CD4-positive, alpha-beta T cell treated with Interleukin-21 for 1 hour (primary cell): ENCODE measurements at places on chromosomes 7 and 10.

DNA sequence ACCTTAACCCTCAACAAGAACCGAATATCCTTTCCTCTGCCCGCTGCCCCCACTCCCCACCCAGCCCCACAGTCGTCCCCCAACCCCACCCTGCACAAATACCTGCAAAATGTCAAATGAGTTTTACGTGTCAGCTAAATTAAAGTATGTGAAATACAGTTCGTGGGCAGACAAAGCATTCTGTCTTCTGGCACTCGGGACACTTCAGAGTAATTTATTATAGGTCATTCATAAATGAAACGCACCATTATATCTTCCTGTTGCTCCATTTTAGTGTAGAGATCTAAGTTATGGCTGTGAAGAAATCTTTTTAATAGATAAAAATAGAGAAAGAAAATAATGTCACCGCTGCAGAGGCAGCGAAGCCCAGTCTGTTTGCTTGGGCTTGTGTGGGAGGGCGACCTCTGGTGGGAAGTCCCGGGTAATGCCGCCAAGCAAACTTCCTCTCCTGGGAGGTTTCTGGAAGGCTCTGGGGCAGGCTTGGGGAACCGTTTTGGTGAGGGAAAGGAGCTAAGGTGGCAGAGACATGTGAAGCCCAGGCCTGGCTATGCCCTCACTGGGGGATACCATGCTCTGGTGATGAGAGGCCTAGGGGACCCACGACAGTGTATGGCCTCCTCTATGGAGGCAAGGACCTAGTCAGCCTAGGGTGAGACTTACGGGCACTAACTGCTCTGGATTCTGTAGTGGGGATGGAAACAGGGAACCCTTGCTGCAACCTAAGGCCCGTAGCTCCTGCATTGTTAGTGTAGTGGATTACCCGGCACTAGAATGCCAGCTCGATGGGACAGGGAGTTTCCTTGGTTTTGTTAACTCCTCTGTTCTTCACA is 604.9 kb downstream of the LRMDA start:
- DNase-seq: peak; percentile 21

DNA sequence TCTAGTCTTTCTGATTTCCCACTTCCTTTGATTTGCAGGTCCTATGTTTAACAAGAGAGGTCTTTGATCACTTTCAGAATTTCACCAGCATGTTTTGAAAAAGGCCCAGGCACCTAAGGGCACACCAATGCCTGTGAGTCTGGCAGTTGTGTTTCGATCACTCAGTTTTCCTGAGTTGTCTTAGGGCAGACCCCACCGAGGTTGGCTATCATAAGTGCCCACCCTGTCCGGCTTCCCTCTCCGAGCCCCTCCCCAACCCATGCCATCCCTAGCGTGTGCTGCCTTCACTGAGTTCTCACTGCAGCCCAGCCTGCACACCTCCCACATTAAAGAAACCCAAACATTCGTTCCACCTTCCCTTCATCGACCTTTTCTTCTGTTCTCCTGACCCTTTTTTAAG is 257.9 kb downstream of the GRID1 start:
- DNase-seq: no peak

- no peak for DNase-seq
Measured at GRCh38 chr10:93412801-93413200, 69.3 kb downstream of the MYOF start.

DNA sequence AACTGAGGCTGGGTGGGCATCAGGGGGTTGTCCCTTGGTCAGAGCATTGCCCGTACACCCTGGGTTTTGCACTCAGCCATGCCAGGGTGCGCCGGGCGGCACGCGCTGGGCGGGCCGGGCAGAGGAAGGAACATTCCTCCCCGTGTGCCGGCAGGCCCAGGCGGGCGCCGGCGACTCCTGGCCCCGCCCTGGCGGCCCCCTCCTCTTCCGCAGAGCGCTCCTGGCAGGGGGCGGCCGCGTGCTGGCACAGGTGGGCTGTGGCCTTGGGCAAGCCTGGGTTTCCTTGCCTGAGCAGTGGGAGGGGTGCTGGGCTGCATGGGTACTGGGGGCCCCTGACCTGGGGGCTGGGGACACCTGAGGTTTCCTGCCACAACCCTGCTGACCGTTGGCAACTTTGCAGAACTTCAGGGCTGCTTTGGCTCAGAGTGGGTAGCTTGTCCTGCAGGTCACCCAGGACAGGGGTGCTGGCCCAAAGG is 3.9 kb downstream of the LFNG start:
- DNase-seq: no peak

DNA sequence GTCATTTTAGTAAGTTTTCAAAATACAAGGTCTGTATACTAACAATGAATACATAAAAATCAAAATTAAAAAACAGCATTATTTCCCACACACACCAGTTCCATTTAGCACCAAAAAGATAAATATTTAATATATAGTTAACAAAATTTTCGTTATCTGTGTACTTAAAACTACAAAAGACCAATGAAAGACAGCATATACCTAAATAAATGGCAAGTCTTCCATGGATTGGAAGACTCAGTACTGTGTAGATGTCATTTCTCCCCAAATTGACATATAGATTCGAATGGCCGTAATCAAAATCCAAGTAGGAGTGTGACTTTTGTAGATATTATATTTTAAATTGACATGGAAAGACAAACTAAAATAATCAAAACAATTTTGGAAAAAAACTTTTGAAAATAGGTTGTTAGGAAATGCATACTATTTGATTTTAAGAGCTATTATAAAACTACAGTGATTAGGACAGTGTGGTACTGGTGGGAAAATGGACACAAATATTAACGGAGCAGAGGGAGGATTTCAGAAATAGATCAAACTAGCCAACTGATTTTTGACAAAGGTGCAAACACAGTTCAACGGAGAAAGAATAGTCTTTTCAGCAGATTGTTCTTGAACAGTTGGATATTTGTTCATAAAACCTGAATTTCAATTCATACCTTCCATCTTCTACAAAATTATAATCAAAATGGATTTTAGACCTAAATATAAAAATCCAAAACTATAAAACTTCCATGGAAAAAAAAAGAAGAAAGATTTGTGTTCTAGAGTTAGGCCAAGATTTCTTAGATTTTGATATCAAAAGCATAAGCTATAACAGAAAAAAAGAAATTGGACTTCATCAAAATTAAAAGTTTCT is 14.8 kb upstream of the KLF14 start:
- DNase-seq: no peak

GRCh38 chr7:133860628-133861335 is 266.4 kb upstream of the LRGUK start:
- DNase-seq: no peak

DNA sequence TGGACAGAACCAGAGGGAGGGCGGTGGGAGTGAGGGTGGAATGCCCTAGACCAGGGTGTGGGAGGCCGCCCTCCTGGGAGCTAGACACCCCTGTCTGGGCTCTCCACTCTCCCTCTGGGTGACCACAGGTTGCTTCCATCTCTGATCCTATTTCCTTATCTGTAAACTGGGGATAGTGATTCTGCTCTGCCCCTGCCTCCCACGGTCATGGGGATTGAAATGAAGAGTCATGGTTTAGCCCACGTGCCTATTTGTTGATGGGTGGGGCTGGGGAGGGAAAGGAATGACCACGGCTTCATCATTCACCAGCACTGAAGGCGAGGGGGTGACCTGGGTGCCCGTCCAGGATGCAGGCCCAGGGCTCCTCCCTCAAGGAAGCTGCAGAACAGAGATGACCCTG is 49.3 kb upstream of the PCBD1 start:
- no peak for DNase-seq

GRCh38 chr10:96387161-96387560 is 28.4 kb upstream of the OPALIN start:
- DNase-seq: no peak

DNA sequence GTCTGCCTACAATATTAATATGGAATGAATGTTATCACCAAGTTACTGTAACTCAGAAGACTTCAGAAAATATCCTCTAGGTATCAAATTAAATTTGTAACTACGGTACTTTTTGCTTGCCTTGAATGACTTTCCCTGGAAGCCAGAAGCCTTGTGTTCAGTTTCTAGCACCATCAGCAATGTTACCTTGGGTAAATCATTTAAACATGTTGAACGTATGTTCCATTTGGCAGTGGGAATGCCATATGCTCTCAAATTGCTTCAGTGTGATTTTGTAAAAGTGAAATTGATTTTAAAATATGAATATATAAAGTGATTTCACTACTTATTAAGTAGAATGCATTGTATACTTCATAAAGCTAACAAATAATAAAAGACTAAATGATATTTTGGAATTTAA is 11.2 kb downstream of the RPA3 start:
- no peak for DNase-seq
